ENCODE measurements at places on chromosomes 13 and 19.

- no peak for DNase-seq
Measured at GRCh38 chr13:33649212-33649878, 168.6 kb upstream of the RFC3 start.

DNA sequence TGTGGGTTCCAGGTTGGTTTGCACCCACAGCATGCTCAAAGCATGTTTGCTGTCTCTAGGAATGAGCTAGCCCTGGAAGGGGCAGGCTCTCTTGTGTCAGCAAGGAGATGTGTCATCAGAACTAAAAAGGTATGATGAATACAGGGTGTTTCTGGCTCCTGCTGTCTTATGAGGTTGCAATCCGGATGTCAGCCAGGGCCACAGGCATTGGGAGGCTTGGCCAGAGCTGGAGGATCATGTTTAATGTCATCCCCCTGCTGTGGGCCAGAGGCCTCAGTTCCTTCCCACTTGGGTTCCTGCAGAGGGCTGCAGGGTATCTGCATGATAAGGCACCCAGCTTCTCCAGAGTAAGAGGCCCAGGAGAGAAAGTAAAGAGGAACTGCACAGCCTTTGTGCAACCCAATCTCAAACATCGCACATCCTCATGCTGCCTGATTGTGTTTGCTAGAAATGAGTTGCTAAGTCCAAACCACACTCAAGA is 193.6 kb downstream of the COL4A1 start:
- no peak for DNase-seq

GRCh38 chr19:18778826-18779495 is 12.1 kb downstream of the COMP start:
- no peak for DNase-seq

DNA sequence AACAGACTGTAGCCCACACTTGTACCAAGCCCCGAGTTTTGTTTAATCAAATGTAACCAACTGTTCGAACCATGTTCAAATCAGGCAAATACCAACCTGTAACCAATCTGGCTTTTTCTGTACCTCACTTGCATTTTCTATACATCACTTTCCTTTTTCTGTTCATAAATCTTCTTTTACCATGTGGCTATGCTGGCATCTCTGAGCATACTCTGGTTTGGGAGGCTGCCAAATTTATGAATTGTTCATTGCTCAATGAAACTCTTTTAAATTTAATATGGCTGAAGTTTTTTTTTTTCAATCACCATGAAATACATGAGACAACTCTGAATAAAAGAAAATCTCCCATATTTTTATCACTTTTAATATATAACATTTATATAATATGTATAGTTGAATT is 256.1 kb downstream of the SLITRK6 start:
- DNase-seq = no peak

DNA sequence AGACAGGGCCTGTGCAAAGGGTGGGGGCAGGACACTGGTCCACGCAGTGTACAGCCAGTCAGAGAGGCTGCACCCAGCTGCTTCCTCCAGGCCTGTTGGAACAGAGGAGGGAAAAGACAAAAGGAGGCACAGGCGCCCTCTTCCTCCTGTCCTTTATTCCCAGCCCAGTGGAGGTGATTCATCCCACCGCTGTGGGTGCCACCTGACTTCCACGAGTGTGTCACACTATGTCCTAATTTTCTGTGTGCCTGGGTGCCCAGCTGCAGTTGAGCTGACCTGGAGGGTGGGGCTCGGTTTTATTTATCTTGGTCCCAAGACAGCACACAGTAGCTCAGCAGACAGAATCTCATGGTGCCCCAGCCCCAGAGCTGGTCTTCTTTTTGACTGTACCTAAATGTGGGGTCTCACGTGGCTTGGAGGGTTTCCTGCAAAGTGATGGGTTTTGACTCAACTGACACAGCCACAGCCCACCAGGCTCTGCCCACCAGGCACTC is 9.0 kb downstream of the EPS15L1 start:
- DNase-seq = no peak

GRCh38 chr13:27076421-27076820 is 95.2 kb downstream of the USP12 start:
- no peak for DNase-seq
